Activated CD4-positive, alpha-beta T cell treated with anti-CD3 and anti-CD28 coated beads for 36 hours (primary cell): ENCODE measurements at places on chromosomes 16 and 17. TPM values are rescaled to one million over a fixed set of nuclear protein-coding genes. Genes with fewer than 3 reads are reported as not detected.
A peak's percentile ranks its signal among the peaks of the same experiment; 100 is the strongest.

GRCh38 chr16:79838496-79839259 lies 238.1 kb upstream of the MAF start:
- H3K36me3 ChIP-seq = no peaks in the 10 kb centered on the region
- peaks cover 9% of the 10 kb centered on the region for H3K4me1 ChIP-seq
- no peak overlapping the region for H3K4me3 ChIP-seq
- no peak overlapping the region for H3K27ac ChIP-seq
- peaks cover 8% of the 10 kb centered on the region for H3K27me3 ChIP-seq
- DNase-seq = no peak

GRCh38 chr17:4678448-4679026 lies 25.4 kb downstream of the PELP1 start:
- peaks cover 59% of the 10 kb centered on the region for H3K36me3 ChIP-seq
- H3K4me3 ChIP-seq = no peak overlapping the region
- DNase-seq = peak; percentile 42

GRCh38 chr16:21226749-21227148 lies 6.8 kb upstream of the ANKS4B start:
- no peaks in the 10 kb centered on the region for H3K36me3 ChIP-seq
- DNase-seq = no peak
- no peak overlapping the region for H3K4me3 ChIP-seq
- peaks cover 4% of the 10 kb centered on the region for H3K4me1 ChIP-seq
- peaks cover 35% of the 10 kb centered on the region for H3K27me3 ChIP-seq

DNA sequence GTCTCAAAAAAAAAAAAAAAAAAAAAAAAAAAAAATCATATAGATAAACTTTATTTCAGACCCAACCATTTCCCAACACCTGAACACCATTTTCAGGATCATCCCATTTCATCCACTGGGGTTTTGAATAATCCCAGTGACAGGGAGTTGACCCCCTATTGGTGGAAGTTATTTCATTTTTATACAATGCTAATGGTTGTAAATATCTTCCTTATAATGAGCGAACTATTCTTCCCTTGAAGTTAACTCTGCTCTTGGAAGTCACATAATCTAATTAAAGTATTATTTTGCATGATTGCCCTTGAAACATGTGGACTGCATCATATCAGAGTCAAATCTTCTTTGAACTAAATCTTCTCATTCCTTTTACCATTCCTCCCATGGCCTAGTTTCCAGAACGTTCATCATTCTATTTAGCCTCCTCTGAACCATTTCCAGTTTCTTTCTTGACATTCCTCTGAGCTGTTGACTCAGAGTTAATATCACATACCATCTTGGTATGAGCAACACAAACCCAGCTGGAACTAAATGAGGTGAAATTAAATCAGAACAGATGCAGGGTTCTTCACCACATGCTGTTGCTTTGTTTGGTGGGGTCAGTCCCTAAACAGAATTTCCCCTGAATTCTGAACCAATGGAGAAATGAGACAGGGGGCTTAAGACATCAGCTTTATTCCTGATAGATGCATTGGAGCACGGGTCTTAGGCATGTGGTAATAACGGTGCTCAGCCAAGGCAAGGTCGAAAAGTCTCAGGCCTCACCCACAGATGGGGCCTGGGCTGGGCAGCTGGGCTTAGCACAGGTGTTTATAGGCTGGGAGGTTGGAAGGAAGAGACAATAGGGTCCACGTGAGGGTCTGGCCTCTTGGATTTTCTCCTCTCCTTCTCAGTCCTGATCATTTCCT lies 8.9 kb downstream of the HSD17B2 start:
- H3K4me1 ChIP-seq = no peaks in the 10 kb centered on the region
- DNase-seq = no peak
- H3K36me3 ChIP-seq = no peaks in the 10 kb centered on the region
- peaks cover 19% of the 10 kb centered on the region for H3K27me3 ChIP-seq

GRCh38 chr17:14840616-14841231 lies 424.4 kb downstream of the PMP22 start:
- H3K27me3 ChIP-seq = peaks cover 9% of the 10 kb centered on the region
- no peak for DNase-seq

DNA sequence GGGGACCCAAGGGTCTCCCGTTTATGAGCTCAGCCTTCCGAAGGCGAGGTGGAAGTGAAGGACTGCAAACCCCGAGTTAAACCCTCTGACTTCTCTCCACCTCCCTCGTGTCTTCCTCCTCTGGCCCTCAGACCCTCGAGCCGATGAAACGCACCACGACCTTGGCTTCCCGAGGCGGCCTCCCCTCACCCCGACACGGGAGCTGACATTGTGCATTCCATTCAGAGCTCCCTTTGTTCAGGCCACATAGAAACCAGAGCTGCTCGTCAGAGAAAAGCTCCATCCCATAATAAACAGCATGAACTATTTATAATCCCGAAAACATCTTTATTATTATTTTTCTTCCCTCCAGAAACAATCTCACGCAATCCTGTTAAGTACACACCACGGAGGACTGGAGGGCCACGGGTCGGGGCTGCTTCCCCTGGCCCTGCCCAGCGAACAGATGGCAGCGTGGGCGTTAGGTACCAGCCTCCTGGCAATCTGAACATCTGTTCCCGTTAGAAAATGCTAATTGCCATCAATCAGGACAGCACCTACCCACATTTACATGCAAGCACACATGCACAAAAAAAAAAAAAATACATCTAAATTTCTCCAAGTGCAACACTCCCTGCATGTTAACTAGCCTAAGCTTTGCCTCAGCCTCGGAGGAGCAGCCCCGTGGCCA lies 145.7 kb downstream of the RBFOX3 start:
- no peak overlapping the region for H3K27ac ChIP-seq
- no peaks in the 10 kb centered on the region for H3K4me1 ChIP-seq
- no peak overlapping the region for H3K4me3 ChIP-seq
- DNase-seq = no peak
- no peaks in the 10 kb centered on the region for H3K27me3 ChIP-seq

DNA sequence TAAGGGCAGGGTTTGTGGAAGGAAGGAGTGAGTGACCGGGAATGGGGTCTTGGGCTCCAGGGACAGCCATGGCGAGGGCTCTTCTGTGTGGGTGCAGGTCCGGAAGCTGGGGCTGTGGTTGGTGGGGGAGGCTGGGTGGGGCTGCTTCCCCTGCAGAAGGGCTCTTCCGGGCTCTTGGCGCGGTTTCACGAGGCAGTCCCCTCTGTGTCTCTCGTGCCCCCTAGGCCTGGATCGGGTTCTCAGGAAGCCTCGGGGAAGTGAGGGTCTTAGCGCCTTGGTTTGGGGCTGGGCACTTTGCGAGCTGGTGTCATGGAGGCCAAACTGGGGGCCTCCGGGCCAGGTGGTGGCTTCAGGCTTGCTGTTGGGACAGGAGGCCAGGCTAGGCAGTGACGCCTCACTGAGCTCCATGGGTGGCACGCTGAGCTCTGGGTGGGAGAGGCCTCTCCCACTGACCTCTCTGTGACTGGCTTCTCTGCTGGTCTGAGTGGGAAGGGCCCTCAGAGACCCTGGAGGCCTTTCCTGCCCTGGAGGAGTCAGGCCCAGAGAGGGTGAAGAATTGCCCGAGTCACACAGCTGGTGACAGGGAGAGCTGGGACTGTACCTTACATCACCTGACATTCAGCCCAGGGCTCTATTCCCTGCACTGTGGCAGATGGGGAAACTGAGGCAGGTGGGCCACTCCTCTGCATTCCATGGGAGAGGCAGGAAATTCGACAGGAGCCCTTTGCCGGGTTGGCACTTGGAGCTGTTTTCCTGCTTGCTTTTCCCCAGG lies 8.2 kb downstream of the ADCY7 start:
- peak; percentile 66 for DNase-seq
- peak overlapping the region; percentile 100 for H3K27ac ChIP-seq
- peaks cover 30% of the 10 kb centered on the region for H3K36me3 ChIP-seq
- H3K4me3 ChIP-seq = peak overlapping the region; percentile 97

ENPP7 gene
- not detected for total RNA-seq

DNA sequence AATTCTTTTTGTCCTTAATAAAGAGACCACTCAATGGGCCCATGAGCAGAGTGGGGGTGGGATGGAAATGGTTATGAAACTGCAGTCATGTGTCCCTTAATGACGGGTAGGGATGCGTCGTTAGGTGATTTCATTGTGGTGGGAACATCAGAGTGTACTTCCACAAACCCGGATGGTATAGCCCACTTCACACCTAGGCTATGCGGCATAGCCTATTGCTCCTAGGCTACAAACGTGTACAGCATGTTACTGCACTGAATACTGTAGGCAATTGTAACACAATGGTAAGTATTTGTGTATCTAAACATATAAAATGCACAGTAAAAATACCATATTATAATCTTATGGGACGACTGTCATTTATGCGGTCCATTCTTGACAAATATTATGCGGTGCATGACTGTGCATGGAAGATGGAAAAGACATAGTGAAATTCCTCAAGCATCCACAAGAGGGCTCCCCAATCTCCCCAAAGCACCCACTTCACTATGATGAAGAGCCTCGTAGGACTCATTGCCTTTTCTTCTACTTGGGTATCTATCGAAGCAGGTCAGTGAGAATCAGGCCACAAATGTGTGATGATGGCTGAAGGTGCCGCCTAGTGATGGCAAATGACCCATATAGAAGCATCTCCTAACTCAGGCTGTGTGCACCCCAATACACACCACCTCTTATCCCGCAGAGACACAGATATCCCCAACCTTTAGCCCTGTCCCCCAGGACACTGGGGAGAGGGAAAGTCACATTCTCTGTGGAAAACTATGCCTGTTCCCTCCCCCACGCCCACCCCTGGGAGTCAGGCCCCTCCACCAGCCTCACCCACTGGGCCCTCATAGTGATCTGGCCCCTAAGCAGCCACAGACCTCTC lies 43.5 kb downstream of the TBX21 start:
- no peak overlapping the region for H3K4me3 ChIP-seq
- no peak overlapping the region for H3K27ac ChIP-seq
- peak; percentile 54 for DNase-seq
- H3K27me3 ChIP-seq = peaks cover 33% of the 10 kb centered on the region
- H3K36me3 ChIP-seq = no peaks in the 10 kb centered on the region

DNA sequence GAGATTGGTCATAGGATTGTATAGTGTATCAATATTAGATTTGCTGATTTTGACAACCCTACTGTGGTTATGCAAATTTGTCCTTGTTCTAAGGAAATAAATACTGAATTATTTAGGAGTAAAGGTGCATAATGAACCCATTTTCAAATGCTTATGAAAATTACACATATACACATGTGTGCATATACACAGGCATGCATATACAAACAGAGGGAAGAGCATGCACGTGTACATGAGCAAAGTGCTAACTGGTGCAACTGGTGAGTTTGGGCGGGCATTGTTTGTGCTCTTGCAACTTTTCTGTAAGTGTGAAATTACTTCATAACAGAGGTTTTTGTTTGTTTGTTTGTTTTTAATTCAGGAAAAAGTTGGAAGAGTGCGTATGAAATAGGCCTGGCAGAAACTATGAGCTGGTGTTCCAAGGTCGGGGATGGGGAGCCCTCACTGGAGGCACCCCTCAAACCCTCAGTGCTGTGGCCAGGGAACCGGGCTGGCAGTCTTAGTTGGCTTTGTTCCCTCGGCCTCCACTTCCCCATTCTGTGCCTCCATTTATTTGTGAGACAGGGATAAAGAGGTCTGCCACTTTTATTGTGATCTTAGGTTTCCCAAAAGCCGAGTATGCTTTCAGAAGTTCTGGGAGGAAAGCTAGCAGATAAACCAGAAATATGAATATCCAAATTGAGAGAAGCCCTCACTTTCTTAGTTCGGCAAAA lies 5.8 kb downstream of the DEXI start:
- H3K27me3 ChIP-seq = no peaks in the 10 kb centered on the region
- no peak for DNase-seq
- H3K4me3 ChIP-seq = no peak overlapping the region
- peaks cover 66% of the 10 kb centered on the region for H3K4me1 ChIP-seq
- H3K36me3 ChIP-seq = peaks cover 45% of the 10 kb centered on the region

DNA sequence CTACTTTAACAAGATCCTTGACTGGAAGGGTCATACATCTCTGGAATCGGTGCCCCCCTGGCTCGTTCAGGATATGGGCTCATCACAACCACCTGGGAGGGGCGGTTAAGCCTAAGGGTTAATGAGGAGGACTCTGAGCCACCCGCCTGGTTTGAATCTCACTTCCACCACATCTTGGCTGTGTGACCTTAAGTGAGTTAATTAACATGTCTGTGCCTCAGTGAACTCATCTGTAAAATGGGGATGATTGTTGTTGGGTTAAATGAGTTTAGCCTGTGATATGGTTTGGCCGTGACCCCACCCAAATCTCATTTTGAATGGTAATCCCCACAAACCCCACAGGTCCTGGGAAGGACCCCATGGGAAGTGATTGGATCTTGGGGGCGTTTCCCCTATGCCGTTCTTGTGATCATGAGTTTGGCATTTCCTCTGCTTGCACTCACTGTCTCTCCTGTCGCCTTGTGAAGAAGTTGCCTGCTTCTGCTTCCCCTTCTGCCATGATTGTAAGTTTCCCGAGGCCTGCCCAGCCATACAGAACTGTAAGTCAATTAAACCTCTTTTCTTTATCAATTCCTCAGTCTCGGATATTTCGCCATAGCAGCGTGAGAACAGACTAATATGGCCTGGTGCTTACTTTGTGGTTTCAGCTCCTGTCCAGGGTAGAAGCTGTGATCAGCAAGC lies 214.0 kb upstream of the CIBAR2 start:
- no peaks in the 10 kb centered on the region for H3K36me3 ChIP-seq
- peaks cover 3% of the 10 kb centered on the region for H3K4me1 ChIP-seq
- H3K27me3 ChIP-seq = peaks cover 5% of the 10 kb centered on the region

- no peaks in the 10 kb centered on the region for H3K4me1 ChIP-seq
- H3K4me3 ChIP-seq = no peak overlapping the region
- DNase-seq = no peak
- H3K27ac ChIP-seq = no peak overlapping the region
- no peaks in the 10 kb centered on the region for H3K36me3 ChIP-seq
These were observed 42.3 kb upstream of the CDYL2 start for GRCh38 chr16:80846680-80847079.

DNA sequence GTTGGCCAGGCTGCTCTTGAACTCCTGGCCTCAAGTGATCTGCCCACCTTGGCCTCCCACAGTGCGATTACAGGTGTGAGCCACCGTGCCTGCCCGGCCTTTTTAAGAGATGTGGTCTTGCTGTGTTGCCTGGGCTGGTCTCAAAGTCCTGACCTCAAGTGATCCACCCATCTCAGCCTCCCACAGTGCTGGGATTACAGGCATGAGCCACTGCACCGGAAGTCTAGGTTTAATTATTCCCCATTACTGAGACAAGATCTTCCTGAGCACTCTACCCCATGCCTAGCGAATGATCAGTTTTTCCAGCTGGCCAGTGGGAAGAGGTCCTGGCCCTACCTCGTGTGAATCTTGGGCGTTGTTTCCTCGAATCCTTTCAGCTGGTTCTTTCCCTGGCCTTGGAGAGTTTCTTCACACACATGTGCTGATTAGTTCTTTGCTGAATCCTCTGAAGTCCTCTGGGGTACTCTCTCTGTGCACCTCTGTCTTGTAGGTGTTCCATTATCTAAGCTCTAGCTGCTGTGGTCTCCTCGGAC lies 18.9 kb downstream of the C16orf54 start:
- H3K36me3 ChIP-seq = peaks cover 3% of the 10 kb centered on the region
- H3K27ac ChIP-seq = no peak overlapping the region
- H3K4me1 ChIP-seq = peaks cover 28% of the 10 kb centered on the region
- no peaks in the 10 kb centered on the region for H3K27me3 ChIP-seq
- DNase-seq = no peak
- no peak overlapping the region for H3K4me3 ChIP-seq

KIAA0513 gene
- 10.4 TPM for total RNA-seq

- H3K4me3 ChIP-seq = peak overlapping the region; percentile 60
- no peaks in the 10 kb centered on the region for H3K27me3 ChIP-seq
- peaks cover 80% of the 10 kb centered on the region for H3K4me1 ChIP-seq
- H3K36me3 ChIP-seq = peaks cover 7% of the 10 kb centered on the region
These were observed 22.6 kb downstream of the GJD3 start for GRCh38 chr17:40341808-40342503.

- H3K4me1 ChIP-seq = no peaks in the 10 kb centered on the region
- no peak overlapping the region for H3K27ac ChIP-seq
- DNase-seq = no peak
- H3K36me3 ChIP-seq = no peaks in the 10 kb centered on the region
These were observed 14.5 kb upstream of the MYCBPAP start for GRCh38 chr17:50493744-50494143.

CACNA1G gene
- not detected for total RNA-seq
